ENCODE measurements at places on chromosomes 4 and X.

DNA sequence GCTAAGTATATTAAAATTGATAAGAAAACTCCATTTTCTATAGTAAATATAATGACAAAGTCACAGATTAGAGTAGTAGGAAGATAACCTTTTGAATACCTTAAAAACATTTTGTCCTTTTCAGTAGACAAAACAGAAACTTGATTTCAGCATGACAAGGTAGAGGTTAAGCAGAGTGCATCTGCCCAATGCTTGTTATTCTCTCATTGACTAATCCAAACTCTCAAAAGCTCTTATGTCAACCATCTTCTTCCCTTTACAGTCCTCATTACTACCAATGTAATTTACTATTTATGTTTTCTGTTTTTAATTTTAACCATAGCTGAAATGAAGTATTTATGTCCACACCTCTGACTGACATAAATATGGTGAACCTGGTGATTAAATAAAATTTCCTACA, 11.1 kb downstream of the NIPAL1 start:
- no peak for DNase-seq

DNA sequence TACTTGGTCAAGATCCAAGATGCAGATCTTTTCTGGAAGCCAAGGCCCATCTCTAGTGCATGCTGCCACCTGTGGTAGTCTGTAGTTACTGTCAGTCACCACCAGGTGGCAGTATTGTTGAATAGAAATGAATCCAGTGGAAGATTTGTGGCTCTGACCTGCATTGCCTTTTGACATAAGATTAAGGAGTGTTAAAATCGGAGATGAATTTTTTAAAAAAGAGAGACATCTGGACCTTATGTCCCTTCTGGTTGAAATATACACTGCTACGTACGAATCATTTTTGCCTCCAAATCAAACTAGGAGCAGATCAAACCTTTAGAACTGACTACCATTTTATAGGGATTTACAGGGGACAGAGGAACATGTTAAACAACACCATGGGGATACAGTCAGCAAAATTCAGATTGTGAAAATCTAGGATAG, 46.9 kb upstream of the RHOH start:
- DNase-seq: peak; percentile 35

DNA sequence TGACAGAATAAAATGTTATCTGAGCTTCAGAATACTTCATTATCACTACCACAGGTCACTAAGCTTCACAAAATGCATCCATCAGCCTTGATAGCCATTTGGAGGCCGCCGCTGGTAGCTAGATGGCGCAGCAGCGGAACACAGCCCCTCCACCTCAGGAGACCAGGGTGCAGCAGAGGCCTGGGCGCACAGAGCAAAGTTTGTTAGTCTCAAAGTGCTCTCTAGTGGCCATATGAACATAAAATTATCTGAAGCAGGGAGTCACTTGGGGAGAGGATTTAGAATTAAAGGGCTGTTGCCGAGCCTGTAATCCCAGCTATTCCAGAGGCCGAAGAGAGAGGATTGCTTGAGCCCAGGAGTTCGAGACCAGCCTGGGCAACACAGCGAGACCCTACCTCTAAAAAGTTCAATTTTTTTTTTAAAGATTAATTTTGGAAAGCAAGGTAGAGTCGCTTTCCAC, 8.1 kb upstream of the DCTD start:
- peak; percentile 40 for DNase-seq

GRCh38 chr4:13601048-13601447, 26.5 kb downstream of the BOD1L1 start:
- DNase-seq: no peak

- DNase-seq: no peak
Measured at GRCh38 chr4:22474636-22475310, 41.1 kb downstream of the ADGRA3 start.

GRCh38 chr4:126338548-126338947, 1023.8 kb downstream of the FAT4 start:
- no peak for DNase-seq

- DNase-seq: no peak
Measured at GRCh38 chr4:54073271-54073880, 9.0 kb upstream of the CHIC2 start.

GRCh38 chrX:129540068-129540653, at the start of gene OCRL:
OCRL (plus strand) TSS chrX:129540259; CDS start chrX:129540440, 181 bp downstream.
- peak; percentile 11 for DNase-seq

- DNase-seq: no peak
Measured at GRCh38 chrX:54043541-54044125, 640 bp downstream of the PHF8 start.

GRCh38 chr4:128521648-128522111, 234.1 kb upstream of the PGRMC2 start:
- no peak for DNase-seq

GRCh38 chr4:110959041-110959643, 336.3 kb upstream of the PITX2 start:
- DNase-seq: peak; percentile 2

- no peak for DNase-seq
Measured at GRCh38 chrX:153731117-153731844, 6.6 kb downstream of the ABCD1 start.

- no peak for DNase-seq
Measured at GRCh38 chr4:4603592-4603991, 61.7 kb upstream of the STX18 start.
